ENCODE measurements at places on chromosomes 6 and 20.

DNA sequence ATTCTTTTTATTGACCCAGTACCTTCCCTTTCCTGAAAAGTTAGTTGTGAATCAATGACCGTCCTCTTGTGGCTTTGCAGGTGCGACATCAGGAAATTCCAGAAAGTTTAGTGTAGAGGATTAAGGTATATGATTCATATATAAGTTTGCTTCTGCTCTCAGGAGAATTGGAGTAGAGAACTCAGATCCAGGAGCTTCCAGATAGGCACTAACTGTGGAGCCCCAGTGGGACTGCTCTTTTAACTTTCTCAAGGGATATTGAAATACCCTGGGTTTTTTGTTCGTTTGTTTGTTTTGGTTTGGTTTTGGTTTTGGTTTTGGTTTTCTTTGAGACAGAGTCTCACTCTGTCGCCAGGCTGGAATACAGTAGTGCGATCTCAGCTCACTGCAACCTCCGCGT is 9.5 kb downstream of the TAAR2 start:
- DNase-seq, result no peak

DNA sequence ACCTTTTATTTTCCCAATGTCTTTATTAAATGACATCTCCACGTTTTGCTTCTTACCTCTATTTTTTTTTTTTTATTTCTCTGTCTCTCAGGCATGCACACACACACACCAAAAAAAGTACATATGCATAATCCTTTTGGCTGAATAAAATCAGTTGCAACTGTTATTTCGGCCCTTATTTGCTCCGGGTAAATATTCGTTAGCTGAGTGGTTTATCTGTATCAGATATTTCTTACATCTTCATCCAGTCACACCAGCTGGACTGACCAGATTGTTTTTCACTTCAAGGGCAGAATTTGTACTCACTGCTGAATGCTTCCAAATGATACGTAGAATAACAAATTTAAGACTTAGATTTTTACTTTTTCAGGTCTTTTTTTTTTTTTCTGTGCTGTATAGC is 45.5 kb downstream of the PTPN1 start:
- no peak for DNase-seq

- no peak for DNase-seq
Measured at GRCh38 chr20:62900692-62901584, 25.4 kb downstream of the DIDO1 start.

DNA sequence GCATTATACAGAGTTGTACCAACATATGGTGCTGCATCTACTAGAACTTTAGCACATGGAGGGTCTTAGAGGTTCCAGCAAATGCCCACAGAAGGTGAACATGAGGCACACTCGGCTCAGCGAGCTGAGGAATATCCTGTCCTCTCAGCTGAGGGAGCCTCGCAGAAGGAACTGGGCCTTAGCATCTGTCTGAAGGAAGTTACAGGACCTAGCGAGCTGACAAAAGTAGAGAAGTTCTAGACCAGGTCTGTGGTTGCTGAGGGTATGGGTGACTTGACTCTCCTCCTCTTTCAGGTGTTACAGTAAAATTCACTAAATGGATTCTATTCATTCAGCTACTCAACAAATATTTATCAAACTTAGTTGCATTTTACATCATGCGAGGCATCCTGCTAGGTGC is 157.2 kb downstream of the ZDHHC14 start:
- no peak for DNase-seq

DNA sequence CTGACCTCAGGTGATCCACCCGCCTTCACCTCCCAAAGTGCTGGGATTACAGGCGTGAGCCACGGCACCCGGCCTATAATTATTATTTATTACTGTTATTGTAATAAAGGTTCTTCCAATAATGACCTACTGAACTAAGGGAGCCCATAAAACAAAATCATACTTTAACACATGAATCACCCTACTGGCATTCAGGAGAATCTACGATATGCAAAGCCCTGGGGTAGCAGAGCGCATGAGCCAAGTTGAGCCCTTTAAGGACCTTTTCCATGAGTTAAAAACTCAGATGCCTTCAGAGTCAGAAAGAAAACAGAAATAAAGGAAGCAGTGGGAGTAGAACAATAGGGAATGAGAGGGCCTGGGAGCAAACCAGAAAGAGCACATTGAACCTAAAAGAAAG is 41.5 kb downstream of the SNRPB start:
- DNase-seq, result no peak

- DNase-seq, result no peak
Measured at GRCh38 chr6:144248476-144249301, 36.4 kb upstream of the UTRN start.

DNA sequence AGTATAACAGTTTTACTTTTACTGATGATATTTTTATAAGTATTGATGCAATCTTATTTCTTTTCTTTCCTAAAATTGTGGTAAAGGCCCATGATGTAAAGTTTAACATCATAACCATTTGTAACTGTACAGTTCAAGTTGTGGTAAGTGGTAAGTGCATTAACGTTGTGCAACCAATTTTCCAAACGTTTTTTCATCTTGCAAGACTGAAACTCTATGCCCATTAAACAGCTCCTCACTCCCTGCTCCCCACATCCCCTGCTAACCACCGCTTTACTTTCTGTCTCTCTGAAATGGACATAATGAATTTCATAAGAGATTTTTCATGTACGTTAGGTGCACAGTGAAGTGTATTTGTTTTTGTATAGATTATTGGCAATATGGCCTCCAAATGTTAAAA is 106.0 kb downstream of the PACRG start:
- no peak for DNase-seq

- no peak for DNase-seq
Measured at GRCh38 chr6:149446791-149447376, 37.9 kb downstream of the ZC3H12D start.

- no peak for DNase-seq
Measured at GRCh38 chr6:63947792-63948529, 312.4 kb downstream of the PHF3 start.

DNA sequence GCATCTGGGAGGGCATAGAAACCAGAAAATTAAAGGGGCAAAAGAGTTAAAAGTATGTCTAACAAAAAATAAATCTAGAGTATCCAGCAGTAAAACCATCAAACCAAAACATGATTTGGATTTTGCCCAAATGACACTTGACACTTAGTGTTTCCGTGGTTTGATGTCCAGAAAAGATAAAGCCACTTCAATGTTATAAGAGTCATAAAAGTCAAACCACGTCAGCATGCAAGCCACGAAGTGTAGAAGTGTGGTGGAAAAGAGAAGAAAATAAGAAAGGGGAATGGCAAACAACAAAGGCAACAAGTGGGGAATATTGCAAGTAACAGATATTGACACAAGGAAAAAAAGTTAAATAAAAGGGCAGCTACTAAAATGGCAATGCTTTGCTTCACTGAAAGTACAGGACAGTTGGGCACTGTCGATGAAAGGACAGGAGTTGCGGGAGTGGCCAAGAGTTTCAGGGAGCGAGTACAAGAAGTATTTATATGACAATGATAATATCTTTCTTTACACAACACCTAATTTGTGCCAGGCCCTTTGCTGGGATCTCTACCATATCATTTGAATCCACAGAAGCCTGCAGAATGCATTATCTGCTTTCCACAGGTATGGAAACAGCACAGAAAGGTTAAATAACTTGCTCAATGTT is 6.3 kb upstream of the HDDC2 start:
- DNase-seq, result no peak

DNA sequence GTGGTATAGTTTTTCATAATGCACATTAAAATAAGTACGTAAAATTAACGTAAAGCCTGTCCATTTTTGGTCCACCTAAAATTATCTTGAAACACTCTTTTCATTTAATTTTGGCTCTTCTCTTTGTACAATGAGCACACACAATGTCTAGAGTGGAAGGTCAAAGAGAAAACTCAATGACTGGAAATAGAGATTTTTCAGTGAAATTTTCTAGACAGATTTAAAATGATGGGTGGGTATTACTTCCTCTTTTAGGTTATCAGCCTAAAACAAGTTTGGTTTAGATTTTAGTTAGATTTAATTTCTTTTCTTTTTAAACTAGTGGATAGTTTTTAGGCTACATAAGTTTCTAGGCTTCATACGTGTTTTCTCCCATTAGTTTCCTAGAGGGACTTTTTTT is 24.9 kb downstream of the DSE start:
- no peak for DNase-seq

- DNase-seq, result no peak
Measured at GRCh38 chr6:136820561-136820960, 1.8 kb upstream of the PEX7 start.

DNA sequence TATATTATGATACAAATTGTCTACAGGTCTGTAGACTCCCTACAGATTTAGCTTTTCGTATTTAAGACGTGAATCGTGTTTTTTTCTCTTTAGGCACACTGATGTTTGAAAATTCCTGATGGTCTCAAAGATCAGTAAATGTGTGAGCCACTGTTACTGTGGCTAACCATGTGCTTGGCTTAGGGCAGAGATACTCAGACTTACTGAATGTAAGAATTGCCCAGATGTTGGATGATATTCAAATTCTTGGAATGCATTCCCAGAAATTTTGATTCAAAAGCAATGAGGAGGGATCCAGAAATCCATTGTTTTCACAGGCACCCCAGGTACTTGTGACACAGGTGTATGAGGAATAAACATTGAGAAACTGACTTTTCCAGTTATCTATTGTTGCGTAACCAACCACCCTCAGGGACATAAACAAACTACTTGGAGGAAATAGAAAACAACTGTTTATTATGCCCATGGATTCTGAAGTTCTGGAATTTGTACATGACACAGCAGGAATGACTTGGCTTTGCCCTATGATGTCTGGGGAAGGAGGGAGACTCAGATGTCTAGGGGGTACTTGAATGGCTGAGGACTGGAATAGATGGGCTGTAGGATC is 339.6 kb upstream of the CITED2 start:
- no peak for DNase-seq

- no peak for DNase-seq
Measured at GRCh38 chr20:56690531-56691175, 61.5 kb downstream of the TFAP2C start.

DNA sequence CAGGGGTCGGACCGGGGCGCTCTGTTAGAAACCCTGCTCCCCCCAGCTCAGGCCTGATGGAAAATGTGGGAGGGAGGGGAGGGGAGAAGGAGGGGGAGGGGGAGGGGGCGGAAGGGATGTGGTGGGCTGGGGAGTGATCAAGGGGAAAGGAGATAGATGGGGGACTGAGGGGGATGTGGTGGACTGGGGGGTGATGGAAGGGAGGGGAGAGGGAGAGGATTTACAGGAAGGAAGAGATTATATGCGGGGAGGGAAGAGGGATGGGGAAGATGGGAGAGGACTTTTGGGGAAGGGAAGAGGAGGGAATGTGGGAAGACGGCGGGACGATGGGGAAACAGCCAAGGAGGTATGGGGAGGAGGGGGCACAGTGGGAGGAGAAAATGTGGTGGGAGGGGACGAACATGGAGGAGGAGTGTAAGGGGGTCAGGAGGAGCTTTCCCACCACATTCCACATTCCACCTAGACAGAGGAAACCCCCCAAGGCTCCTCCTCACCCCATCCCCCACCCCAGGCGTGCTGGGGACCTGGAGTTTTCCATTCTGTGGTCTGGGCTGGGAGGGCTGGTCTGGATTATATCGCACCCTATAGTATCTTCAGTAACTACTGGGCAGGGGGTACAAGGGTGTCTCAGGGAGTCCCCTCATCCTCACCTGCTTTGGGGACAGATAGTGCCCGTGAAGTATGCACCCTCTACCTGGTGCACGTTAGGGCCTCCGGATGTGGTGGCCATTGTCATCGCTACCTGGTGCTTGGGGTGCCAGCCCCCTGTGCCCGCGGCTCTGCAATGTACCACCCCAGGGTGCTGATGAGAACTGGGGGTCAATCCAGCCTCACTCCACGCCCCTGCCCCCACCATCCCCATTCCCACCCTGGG is 578 bp upstream of the PTGIS start:
- DNase-seq, result no peak

DNA sequence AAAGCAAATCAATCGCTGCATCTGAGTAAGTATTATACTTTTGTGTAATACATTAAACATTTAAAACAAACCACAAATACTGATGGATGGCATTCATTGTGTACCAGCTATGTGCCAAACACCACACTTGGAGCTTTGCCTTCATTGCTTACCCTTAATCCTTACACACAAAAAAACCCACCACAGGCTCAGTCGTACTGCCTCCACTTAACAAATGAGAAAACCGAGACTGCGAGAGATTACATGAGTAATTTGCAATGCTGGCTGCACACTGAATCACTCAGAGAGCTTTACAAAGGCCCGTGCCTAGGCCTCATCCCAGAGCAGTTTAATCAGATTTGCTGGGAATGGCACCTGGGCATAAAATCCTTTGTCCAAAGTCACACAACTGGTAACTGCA is 130.5 kb downstream of the EDN1 start:
- DNase-seq, result no peak

- peak; percentile 67 for DNase-seq
Measured at GRCh38 chr6:132819405-132820161, 5.2 kb downstream of the RPS12 start.

DNA sequence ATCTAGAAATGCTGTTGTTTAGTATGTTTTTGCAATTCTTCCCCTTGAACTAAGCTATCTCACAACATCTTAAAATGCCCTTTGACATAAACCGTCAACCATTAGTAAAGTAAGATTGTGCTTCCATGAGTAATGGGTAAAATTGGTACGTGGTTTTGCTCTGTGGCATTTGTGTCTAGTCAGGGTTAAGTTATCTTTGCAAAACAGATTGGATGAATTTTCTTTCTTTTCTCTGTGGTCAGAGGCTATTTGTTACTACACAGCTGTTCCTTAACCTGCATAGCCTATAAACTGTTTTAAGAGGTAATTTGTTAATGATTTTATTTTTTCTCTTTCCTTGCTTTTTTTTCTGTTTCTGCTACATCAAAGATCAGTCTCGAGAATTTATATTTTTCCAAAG is 75.4 kb downstream of the RPP40 start:
- DNase-seq, result no peak

DNA sequence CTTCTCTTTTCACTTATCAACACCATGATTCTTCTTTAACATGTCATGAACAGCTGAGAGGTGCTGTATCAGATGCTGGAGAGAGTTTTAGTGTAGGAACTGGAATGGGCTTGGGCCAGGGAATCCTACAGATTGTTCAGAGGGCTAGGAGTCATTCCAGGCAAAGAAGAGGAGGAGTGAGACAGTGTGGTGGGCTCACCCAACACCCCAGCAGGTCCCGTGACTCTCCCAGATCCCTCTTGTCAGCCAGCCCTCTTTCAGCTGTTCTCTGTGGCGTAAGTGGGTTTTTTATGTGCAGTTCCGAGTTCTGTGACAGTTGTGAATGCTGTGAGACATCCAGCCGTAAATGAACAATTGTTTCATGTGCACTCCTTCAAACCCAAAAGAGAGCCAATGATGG is 31.4 kb upstream of the CEP162 start:
- DNase-seq, result no peak

GRCh38 chr20:32482143-32482441 is 103.0 kb downstream of the NOL4L start:
- no peak for DNase-seq

Measured in activated CD8-positive, alpha-beta memory T cell treated with anti-CD3 and anti-CD28 coated beads for 24 hours (primary cell).